ENCODE measurements at places on chromosomes 7 and 10.

- no peak for DNase-seq
Measured at GRCh38 chr7:151927011-151927410, 29.2 kb upstream of the GALNTL5 start.

DNA sequence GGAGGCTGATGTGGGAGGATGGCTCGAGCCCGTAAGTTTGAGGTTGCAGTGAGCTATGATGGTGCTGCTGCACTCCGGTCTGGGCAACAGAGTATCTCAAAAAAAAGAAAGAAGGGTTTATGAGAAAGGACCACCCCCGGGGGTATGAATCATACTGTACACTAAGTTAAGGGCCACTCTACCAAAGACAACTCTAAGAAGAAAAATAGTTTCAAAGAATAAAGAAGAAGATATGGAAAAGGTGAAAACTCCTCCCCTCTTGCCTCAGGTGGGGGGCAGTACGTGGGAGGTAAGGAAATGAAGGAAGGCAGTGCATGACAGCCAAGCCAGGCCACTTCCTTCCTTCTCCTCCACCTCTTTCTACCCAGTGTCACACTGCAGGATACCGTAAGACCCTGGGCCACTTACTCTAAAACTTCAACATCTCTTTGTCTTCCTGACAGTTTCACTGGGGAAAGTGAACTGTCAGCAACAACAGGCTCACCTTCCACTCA, 61.3 kb downstream of the PIP4K2A start:
- peak; percentile 42 for DNase-seq

DNA sequence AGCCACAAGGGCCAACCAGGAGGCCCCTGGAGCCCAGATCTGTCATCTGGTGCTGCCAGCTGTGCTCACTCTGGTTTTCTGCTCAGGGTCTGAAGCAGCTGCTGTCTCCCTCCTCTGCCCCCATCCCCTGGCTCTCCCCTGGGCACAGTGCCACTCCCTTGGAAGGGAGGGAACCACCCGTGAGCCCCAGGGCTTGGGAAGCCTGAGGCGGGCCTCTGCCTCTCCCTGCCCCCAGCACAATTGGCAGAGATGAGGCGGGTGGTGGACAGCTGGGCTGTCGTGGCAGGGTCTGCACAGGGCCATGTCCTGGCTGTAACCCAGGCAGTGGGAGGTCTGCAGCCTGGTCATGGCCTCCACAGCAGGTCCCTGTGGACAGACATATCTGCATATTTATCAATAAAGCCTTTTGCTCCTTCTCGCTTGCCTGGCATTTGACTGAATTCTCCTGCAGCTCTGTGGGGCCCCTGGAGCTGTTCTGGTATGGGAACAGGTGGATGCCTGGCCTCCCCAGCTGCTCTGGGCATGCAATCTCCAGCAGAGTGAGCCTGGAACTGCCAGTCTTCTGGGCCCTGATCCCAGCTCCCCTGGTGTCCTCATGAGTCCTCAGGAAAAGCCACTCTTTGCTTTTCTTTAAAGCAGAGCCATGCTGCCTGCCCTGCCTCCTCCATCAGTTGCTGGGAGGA, 1.6 kb upstream of the ANKRD2 start:
- no peak for DNase-seq

- DNase-seq: no peak
Measured at GRCh38 chr7:155804431-155804831, 7.8 kb downstream of the SHH start.

GRCh38 chr10:93147281-93147680, 73.6 kb downstream of the CYP26A1 start:
- DNase-seq: no peak

DNA sequence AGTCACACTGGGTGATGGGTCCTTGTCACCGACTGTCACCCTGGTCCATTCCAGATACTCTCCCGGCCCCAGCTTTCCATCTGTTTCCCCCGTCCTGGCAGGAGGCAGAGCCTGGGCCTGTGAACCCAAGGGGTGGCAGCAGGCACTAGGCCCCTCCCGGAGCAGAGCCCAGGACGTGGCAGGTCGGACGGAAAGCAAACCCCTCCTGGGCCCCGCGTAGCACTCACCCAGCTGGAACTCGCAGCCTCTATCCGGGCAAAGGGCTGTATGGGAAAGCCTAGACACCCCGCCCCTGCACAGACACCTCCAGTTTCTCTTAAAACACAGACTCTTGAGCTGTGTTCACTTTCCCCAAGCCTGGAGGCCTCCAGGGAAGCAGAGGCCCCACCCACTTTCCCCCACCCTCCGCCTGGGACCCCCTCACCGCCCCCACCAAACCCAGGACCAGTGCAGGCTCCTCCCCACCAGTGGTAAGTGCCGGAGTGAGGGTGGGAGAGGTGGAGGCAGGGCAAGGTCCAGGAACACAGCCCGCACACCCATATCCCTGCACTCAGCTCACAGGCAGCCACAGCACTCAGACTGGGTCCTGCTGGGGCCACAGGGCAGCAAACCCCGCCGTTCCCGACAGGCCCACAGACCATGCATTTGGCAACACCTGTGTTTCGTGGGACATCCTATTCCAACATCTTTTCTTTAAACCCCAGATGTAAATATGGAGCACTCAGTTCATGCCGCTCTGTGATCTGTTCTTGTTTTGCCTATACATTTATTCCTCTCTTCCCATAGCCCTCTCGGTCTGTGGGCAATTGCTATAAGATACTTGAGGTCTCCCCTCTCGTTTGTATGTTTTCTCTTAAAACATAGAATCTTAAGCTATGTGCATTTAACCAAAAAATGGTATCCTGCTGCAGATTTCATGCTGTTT, 98.2 kb upstream of the PDGFA start:
- no peak for DNase-seq

Data from stimulated activated CD8-positive, alpha-beta memory T cell treated with anti-CD3 and anti-CD28 coated beads, Interleukin-15, amount 100 ng/mL, for 48 hours (primary cell).